Motor neuron (in vitro differentiated cells): ENCODE measurements at places on chromosomes 4 and X. TPM values are rescaled to one million over a fixed set of nuclear protein-coding genes. Genes with fewer than 3 reads are reported as not detected.

The CCDC149 gene
- 11.6 and 11.9 TPM in 2 replicates for total RNA-seq

The RRH gene
- total RNA-seq = 0.14 and 0.45 TPM in 2 replicates

The FAAH2 gene
- 0.55 and 0.98 TPM in 2 replicates for total RNA-seq

The AKAP14 gene
- not detected in 2 replicates for total RNA-seq

The COL25A1 gene
- 4.3 and 6.3 TPM in 2 replicates for total RNA-seq

The CENPVL3 gene
- 2.4 and 3.3 TPM in 2 replicates for total RNA-seq

The RAB39B gene
- 0.54 and 0.69 TPM in 2 replicates for total RNA-seq

The PCSK1N gene
- total RNA-seq = 30.3 and 64.3 TPM in 2 replicates

The EDA gene
- 4.2 and 6.5 TPM in 2 replicates for total RNA-seq

The TCEAL7 gene
- total RNA-seq = 9.4 and 9.5 TPM in 2 replicates

The HDX gene
- total RNA-seq = 8.1 and 10.8 TPM in 2 replicates

The MAGEC2 gene
- total RNA-seq = not detected in 2 replicates

The CXCR3 gene
- 0.05 and 0.13 TPM in 2 replicates for total RNA-seq

The SYN1 gene
- total RNA-seq = 5.1 and 5.8 TPM in 2 replicates

The PPP1R2C gene
- 0.25 TPM in 1 of 2 replicates, not detected in the other for total RNA-seq

The IL2 gene
- not detected in 2 replicates for total RNA-seq

The RIBC1 gene
- total RNA-seq = 1.7 and 2.2 TPM in 2 replicates

The HMX1 gene
- total RNA-seq = 2.2 and 4.4 TPM in 2 replicates

The PDGFRA gene
- total RNA-seq = 6.3 and 6.4 TPM in 2 replicates

The HPGDS gene
- total RNA-seq = 0.29 and 0.45 TPM in 2 replicates

The HTN3 gene
- not detected in 2 replicates for total RNA-seq

The UGT2B10 gene
- total RNA-seq = not detected in 2 replicates

The ANKRD17 gene
- 60.9 and 63.3 TPM in 2 replicates for total RNA-seq
